Sciatic nerve (tissue), 2 donors: ENCODE measurements at places on chromosomes 3 and 15. TPM values are rescaled to one million over a fixed set of nuclear protein-coding genes. Genes with fewer than 3 reads are reported as not detected.
A peak's percentile ranks its signal among the peaks of the same experiment; 100 is the strongest.

GRCh38 chr3:172189213-172189612 lies 149.8 kb downstream of the FNDC3B start:
- DNase-seq = no peak

DNA sequence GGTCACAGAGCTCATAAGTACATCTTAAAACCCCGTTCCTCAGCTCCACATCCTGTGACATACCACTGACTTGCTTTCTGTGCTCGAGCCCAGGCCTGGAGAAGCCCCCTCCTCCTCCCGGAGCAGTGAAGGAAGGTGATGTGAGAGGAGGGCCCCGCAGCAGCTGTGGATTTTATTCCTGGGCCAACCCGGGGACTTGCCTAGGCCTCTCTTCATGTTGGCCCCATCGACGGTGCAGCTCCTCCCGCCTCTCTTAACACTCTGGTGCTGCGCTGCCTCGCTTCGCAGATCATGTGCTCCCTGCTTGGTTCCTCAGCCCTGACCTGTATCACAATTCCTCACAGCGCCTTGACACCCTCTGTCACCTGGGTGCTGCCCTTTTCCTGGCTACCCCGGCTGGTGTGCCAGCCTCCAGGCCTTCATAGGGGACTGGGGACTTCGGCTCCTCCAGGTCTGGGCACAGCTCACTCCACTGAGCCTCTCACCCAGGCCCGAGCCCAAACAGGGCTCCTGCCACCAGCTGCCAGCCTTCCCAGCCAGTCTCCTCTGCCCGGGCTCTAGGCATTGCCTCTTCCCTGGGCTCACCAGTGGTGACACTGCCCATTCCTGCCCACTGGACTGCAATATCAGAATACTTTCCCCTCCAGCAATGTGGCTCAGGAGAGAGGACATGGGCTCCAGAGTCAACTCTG lies 21.5 kb downstream of the MAGEF1 start:
- DNase-seq = no peak

Gene PLSCR5
- total RNA-seq = not detected

Gene KIF15
- 0.53 TPM for total RNA-seq

DNA sequence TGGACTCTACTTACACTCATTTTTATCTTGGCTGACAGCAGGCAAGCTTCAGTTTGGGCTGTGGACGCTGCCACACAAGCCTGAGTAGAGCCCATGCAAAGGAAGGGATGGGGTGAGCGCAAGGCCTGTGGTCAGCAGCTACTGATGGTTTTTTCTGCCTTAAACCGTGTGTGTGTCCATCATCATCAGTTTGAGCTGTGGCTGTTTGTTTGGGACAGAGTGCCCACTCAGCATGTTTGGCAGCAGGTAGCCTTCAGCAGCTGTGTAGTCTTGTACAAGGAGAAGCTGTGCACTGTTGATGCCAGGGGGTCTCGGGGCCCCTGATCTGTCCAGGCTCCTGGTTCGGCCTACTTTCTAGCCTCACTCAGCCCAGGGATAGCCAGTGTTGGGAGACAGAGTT lies 3.5 kb downstream of the RBM15B start:
- DNase-seq = no peak

- no peak for DNase-seq
These were observed 53.6 kb downstream of the TMEM39A start for GRCh38 chr3:119409844-119410243.

Gene RLBP1
- total RNA-seq = not detected

DNA sequence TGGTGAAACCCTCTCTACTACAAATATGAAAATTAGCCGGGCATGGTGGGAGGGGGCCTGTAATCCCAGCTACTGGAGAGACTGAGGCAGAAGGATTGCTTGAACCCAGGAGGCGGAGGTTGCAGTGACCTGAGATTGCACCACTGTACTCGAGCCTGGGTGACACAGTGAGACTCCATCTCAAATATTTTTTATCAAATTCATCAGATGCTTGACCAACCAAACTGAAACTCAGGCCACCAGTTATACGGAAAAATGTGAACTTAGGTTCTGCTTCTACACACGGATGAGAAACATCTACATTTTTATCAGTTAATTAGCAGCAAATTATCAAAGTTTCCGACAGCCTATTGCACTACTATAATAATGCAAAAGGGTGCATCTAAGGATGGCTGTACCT lies 4.8 kb downstream of the ARF4 start:
- no peak for DNase-seq

DNA sequence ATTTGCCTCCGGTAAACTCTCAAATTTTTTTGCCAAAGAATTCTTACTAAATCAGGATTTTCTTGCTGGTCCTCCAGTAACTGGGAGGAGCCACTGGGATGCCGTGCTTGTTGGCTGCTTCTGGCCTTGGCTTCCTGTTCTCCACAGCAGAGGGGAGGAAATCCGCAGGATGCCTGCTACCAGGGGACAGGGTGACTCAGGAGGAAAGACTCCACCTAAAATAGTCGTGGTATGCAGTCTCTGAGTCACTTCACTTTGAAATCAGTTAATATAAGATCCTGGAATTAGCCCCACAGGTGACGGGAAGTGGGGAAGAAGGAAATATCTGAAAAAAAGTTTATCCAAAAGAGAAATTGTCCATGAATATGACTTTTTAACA lies 6.5 kb upstream of the TM4SF18 start:
- peak; percentile 81 for DNase-seq

Gene SCAMP2
- total RNA-seq = 68.2 TPM

- DNase-seq = no peak
These were observed 17.3 kb downstream of the NIPA2 start for GRCh38 chr15:22855791-22856190.

DNA sequence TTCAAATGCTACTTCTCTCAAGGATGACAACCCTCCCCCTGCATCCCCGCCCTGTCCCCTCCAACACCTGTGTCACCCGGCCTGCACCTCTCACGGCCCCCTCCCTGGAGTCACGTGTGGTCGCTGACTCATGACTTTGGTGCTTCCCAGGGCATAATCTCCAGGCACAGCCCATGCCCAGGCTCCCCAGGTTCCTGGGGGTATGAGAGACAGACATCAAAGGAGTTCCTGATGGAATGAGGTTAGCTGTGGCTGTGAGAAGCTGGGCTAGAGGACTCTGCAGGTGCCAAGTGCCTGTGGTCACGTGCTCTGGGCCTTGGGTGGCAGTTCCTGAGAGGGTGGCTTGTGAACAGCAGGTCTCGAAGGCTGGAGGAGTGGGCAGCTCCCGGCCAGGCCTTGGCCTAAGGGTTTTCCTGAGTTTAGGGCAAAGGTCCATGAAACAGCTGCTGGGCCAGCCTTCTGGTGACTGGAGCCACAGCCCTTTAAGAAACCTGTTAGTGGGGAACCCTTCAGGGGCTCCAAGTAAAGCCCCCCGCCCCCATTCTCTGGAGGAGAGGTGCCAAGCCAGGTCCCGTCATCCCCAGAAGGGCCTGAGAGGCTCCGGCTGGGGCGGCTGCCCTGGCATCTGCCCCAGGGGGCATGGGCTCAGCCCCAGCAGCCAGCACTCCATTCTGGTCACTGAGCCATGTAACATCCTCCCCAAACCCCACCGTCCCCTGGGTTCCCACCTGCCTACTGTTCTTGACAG lies 230.0 kb downstream of the XXYLT1 start:
- DNase-seq = peak; percentile 40

- no peak for DNase-seq
These were observed 127.0 kb downstream of the KLHL25 start for GRCh38 chr15:85667491-85668424.

Gene PARP14
- total RNA-seq = 58.4 TPM

DNA sequence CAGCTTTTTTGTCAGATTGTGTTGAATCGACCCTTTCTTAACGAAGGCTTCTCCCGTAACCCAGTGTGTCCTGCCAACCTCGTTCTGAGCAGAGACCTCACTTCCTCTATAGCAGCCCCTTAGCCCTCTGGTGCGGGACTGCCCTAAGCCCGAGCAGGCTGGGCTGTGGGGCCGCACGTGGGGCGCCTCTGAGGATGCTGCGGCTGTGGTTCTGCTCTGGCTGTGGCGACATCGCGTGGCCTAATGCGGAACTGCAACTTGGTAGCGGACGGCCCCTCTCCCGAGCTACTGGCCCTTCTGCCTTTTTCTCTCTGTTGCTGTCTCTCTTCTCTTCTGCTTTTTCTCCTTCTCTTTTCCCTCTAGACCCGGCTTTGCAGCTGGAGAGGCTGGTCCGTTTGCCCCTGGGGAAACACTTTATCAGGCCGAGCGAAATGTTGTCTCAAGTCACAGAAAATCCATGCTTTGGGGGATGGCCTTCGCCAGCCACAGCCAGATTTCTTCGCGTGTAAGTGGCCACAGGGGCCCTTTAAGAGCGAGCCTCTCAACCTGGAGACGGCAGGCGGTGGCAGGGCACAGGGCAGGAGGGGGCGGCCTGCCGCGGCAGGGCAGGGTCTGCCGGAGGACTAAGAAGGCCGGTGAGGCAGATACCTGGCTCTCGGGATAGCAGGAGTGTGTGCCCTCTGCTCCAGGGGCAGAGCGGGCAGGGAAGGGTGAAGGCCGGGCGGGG lies 19.4 kb upstream of the KIF23 start:
- peak; percentile 94 for DNase-seq

GRCh38 chr3:124486324-124486723 lies 243.9 kb upstream of the UMPS start:
- no peak for DNase-seq

Gene PIGB
- total RNA-seq = 8.5 TPM

Gene LPCAT4
- total RNA-seq = 69.0 TPM

DNA sequence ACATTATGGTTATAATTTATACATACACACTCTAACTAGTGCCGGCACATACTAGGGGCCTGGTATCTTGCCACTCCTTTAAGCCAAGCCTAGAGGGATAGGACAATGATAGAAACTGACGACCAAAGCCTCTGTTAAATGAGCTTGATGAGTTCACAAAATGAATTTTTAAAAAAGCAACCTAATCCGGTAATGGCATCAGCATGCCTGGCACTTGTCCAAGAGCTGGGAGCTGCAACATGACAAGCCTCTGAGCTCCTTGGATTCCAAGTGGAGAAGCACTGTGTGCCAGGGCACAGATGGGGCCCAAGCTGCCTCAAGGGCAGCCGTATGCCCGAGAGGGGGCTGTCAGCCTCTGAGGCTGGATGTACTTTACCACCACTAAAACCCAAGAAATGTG lies 9.7 kb downstream of the ETV5 start:
- peak; percentile 80 for DNase-seq

Gene RPUSD2
- total RNA-seq = 6.1 TPM

DNA sequence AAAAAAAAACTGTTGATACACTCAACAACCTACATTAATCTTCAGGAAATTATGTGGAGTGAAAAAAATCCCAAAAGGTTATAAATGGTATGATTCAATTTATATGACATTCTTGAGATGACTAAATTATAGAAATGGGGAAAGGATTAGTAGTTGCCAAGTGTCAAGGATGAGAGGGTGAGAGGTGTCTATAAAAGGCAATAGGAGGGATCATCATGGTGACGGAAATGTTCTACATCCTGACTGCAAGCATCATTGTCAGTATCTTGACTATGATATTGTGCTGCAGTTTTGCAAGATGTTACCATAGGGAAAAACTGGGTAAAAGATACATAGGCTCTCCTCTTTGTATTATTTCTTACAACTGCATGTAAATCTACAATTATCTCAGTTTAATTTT lies 125.6 kb downstream of the FRMD5 start:
- no peak for DNase-seq

DNA sequence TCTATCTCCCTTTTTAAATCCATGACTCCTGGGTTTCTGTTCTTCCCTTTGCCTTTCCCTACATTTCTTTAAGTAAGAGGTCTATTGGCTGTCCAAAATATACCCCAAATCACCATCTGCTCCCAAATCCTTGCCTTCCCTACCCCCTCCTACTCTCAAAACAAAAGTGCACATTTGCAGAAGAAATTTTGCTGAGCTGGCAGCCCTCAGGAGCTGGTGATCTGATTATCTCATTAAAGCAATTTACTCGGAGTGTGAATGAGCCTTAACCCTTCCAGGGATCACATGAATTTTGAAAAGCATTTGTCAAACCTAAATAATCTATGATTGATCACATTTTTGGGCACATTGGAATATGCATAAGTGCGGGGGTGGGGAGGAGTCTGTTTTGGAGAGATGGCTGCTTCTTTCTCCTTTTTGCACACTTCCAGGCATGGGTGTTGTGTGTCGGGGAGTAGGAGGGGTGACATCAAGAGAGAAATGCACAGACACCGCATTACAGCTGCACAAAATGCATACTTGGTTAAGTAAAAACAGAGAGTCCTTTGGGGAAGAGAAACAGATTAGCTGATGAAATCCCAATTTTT lies 892.6 kb downstream of the TUSC7 start:
- DNase-seq = no peak

GRCh38 chr3:270688-271087 lies 74.1 kb downstream of the CHL1 start:
- no peak for DNase-seq

DNA sequence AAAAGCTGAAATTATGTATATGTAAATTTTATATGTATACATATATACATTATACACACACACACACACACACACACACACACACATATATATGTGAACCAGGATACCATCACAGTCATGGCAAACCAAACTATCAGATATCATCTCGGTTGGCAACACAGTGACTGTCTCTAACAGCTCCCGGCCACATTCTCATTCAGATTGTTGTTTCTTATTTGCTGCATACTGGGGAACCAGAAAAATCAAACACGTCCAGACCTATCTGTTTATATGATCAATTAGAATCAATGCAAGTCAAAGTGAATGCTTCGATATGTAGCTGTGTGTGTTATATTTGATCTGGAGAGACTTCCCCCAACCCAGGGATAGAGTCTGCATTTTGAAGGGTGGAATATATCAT lies 61.1 kb downstream of the TIPARP start:
- no peak for DNase-seq

- no peak for DNase-seq
These were observed 19.9 kb downstream of the ITPR1 start for GRCh38 chr3:4512895-4513616.

DNA sequence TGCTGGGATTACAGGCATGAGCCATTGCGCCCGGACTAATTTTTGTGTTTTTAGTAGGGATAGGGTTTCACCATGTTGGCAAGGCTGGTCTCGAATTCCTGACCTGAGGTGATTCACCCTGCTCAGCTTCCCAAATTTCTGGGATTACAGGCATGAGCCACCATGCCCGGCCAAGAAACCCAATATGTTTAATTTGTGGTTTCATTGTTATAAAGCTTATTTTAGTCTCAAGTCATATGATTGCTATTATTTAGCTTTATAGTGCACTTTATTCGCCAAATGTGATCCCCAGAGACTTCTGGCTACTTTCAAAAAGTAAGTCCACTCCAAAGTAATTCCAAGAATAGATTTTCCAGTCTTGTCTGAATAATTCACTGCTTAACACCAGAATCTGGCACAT lies 19.3 kb upstream of the SLC4A7 start:
- no peak for DNase-seq

Gene ABHD10
- 27.3 TPM for total RNA-seq
